HL-60 (cell line): ENCODE measurements at places on chromosomes 4 and X.

- DNase-seq = no peak
These were observed 95.5 kb upstream of the WDFY3 start for GRCh38 chr4:85061974-85062373.

GRCh38 chr4:1512738-1513660 lies 106.8 kb upstream of the NKX1-1 start:
- no peak for DNase-seq

DNA sequence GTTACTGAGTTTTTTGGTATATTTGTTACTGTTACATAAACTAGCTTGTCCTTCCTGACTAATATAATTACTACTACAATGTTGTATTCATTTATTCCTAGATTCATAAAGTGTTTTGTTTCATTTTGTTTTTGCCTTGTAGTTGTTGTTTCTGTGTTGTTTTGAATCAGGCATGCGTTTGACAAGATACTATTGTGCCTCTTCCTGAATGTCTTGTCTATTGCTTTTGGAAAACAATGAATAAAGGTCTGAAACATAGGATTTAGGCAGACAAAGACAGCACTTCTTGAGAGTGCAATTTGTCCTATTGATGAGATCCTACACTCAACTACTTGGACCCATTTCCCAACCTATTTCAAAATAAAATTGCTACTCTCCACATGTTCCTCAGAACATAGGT lies 630.4 kb upstream of the BOD1L1 start:
- DNase-seq = no peak

GRCh38 chr4:160009656-160010493 lies 907.0 kb downstream of the RAPGEF2 start:
- no peak for DNase-seq
